ENCODE measurements at places on chromosomes 1 and 21.

DNA sequence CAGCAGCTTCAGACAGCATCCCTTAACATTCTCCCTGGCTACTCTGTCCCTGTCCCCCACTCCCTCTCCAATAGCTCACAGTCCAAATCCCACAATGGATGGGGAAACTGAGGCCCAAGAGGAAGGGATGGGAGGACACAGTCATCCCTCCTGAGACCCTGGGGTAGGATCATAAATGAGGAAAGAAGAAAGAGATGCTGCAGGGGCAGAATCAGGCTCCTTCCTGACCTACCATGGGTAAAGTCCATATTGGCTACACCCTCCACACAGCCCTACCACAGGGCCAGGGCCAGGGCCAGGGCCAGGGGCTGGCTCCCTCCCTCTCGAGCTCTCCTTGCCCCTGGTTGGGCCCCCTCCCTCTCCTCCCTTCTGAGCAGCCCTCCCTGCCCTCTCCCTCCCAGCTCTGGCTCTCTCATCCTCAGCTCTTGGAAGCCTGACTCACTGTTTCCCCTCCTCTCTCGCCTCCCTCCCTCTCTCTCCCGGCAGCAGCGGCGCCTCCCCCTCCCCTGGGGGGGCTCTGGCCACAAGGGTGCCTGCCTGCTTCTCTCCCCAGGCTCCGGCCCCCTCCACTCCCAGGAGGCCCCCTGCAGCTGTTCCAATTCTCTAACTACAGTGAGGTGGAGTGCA, 4.9 kb downstream of the AHDC1 start:
- no peak for DNase-seq
- H3K27ac ChIP-seq = no peak overlapping the region
- H3K4me1 ChIP-seq = peaks cover 81% of the 10 kb centered on the region
- no peaks in the 10 kb centered on the region for H3K36me3 ChIP-seq
- H3K27me3 ChIP-seq = no peaks in the 10 kb centered on the region
- H3K4me3 ChIP-seq = no peak overlapping the region

GRCh38 chr1:58266242-58266641, 280.3 kb downstream of the OMA1 start:
- no peaks in the 10 kb centered on the region for H3K36me3 ChIP-seq
- DNase-seq = no peak
- H3K4me1 ChIP-seq = no peaks in the 10 kb centered on the region
- H3K27ac ChIP-seq = no peak overlapping the region

GRCh38 chr1:179807291-179807690, 64.2 kb downstream of the FAM163A start:
- H3K27ac ChIP-seq = no peak overlapping the region
- H3K36me3 ChIP-seq = no peaks in the 10 kb centered on the region
- no peak overlapping the region for H3K4me3 ChIP-seq
- H3K4me1 ChIP-seq = peaks cover 6% of the 10 kb centered on the region

GRCh38 chr1:110360431-110360830, 21.3 kb downstream of the RBM15 start:
- H3K4me3 ChIP-seq = no peak overlapping the region
- no peaks in the 10 kb centered on the region for H3K27me3 ChIP-seq
- no peak overlapping the region for H3K27ac ChIP-seq
- no peaks in the 10 kb centered on the region for H3K4me1 ChIP-seq
- H3K36me3 ChIP-seq = peaks cover 22% of the 10 kb centered on the region

GRCh38 chr1:155383406-155383805, 62.7 kb downstream of the RUSC1 start:
- no peak for DNase-seq
- H3K4me3 ChIP-seq = no peak overlapping the region
- no peak overlapping the region for H3K27ac ChIP-seq
- H3K36me3 ChIP-seq = peaks cover 4% of the 10 kb centered on the region
- H3K4me1 ChIP-seq = no peaks in the 10 kb centered on the region

- H3K27me3 ChIP-seq = peaks cover 5% of the 10 kb centered on the region
- no peak for DNase-seq
- no peaks in the 10 kb centered on the region for H3K36me3 ChIP-seq
- H3K4me1 ChIP-seq = no peaks in the 10 kb centered on the region
- H3K4me3 ChIP-seq = no peak overlapping the region
- no peak overlapping the region for H3K27ac ChIP-seq
Measured at GRCh38 chr1:154533952-154534844, 24.3 kb downstream of the UBE2Q1 start.

DNA sequence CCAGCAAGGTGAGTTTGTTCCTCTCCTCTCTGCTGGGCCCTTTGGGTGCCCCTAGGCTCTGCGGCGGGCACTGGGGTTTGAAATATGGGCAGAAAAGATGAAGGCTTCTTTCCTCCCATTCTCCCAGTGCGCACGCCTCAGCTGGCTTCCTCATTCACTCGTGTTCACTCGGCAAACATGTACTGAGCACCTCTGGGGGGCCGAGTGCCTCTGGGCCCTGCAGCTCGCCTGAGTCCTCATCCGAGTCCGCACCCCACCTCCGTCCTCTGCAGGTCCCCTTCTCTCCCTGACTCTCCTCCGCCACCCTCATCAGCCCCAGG, 98.5 kb upstream of the RUNX3 start:
- no peak overlapping the region for H3K4me3 ChIP-seq
- peak overlapping the region; percentile 54 for H3K27ac ChIP-seq
- peak; percentile 54 for DNase-seq
- H3K4me1 ChIP-seq = peaks cover 53% of the 10 kb centered on the region
- H3K27me3 ChIP-seq = no peaks in the 10 kb centered on the region
- no peaks in the 10 kb centered on the region for H3K36me3 ChIP-seq

- no peak overlapping the region for H3K27ac ChIP-seq
- no peak overlapping the region for H3K4me3 ChIP-seq
- H3K4me1 ChIP-seq = peaks cover 10% of the 10 kb centered on the region
- no peaks in the 10 kb centered on the region for H3K36me3 ChIP-seq
- H3K27me3 ChIP-seq = no peaks in the 10 kb centered on the region
- DNase-seq = no peak
Measured at GRCh38 chr1:91803123-91803522, 82.8 kb downstream of the TGFBR3 start.

GRCh38 chr1:65480684-65481405, 60.4 kb downstream of the LEPR start:
- no peaks in the 10 kb centered on the region for H3K36me3 ChIP-seq
- H3K4me1 ChIP-seq = no peaks in the 10 kb centered on the region
- no peak overlapping the region for H3K27ac ChIP-seq
- H3K4me3 ChIP-seq = no peak overlapping the region
- no peaks in the 10 kb centered on the region for H3K27me3 ChIP-seq

GRCh38 chr1:79204779-79205479, 198.4 kb upstream of the ADGRL4 start:
- H3K4me1 ChIP-seq = no peaks in the 10 kb centered on the region
- H3K27ac ChIP-seq = no peak overlapping the region
- DNase-seq = no peak
- H3K4me3 ChIP-seq = no peak overlapping the region
- no peaks in the 10 kb centered on the region for H3K27me3 ChIP-seq
- no peaks in the 10 kb centered on the region for H3K36me3 ChIP-seq

- no peaks in the 10 kb centered on the region for H3K36me3 ChIP-seq
- H3K27ac ChIP-seq = no peak overlapping the region
- no peak overlapping the region for H3K4me3 ChIP-seq
Measured at GRCh38 chr1:228852024-228852423, 116.7 kb downstream of the RHOU start.

- no peak overlapping the region for H3K27ac ChIP-seq
- H3K4me1 ChIP-seq = no peaks in the 10 kb centered on the region
- no peak for DNase-seq
- H3K4me3 ChIP-seq = no peak overlapping the region
Measured at GRCh38 chr1:218692808-218693207, 347.7 kb downstream of the TGFB2 start.

GRCh38 chr1:181187337-181188126, 99.0 kb downstream of the IER5 start:
- no peaks in the 10 kb centered on the region for H3K36me3 ChIP-seq
- no peak overlapping the region for H3K4me3 ChIP-seq
- H3K4me1 ChIP-seq = peaks cover 10% of the 10 kb centered on the region
- no peak for DNase-seq

- H3K36me3 ChIP-seq = no peaks in the 10 kb centered on the region
- DNase-seq = peak; percentile 34
- no peak overlapping the region for H3K4me3 ChIP-seq
- peak overlapping the region; percentile 18 for H3K27ac ChIP-seq
Measured at GRCh38 chr1:39524171-39524570, 32.7 kb downstream of the BMP8A start.

- no peak overlapping the region for H3K27ac ChIP-seq
- H3K27me3 ChIP-seq = no peaks in the 10 kb centered on the region
- H3K4me3 ChIP-seq = no peak overlapping the region
- H3K4me1 ChIP-seq = no peaks in the 10 kb centered on the region
- H3K36me3 ChIP-seq = no peaks in the 10 kb centered on the region
- no peak for DNase-seq
Measured at GRCh38 chr1:39139723-39140360, 64.7 kb upstream of the MACF1 start.

GRCh38 chr1:27116697-27117096, 38.2 kb downstream of the SLC9A1 start:
- H3K4me1 ChIP-seq = peaks cover 18% of the 10 kb centered on the region
- H3K36me3 ChIP-seq = no peaks in the 10 kb centered on the region
- no peak overlapping the region for H3K4me3 ChIP-seq

GRCh38 chr1:33903210-33903589, 39.3 kb downstream of the HMGB4 start:
- no peak overlapping the region for H3K4me3 ChIP-seq
- H3K27me3 ChIP-seq = no peaks in the 10 kb centered on the region
- peaks cover 12% of the 10 kb centered on the region for H3K4me1 ChIP-seq
